ENCODE measurements at places on chromosomes 7 and 10. TPM values are rescaled to one million over a fixed set of nuclear protein-coding genes. Genes with fewer than 3 reads are reported as not detected.

- no peak for DNase-seq
Observed at GRCh38 chr7:76151932-76152331, 49.8 kb upstream of the SRRM3 start.

The MOGAT3 gene
- not detected for total RNA-seq

The COL1A2 gene
- total RNA-seq, result not detected

DNA sequence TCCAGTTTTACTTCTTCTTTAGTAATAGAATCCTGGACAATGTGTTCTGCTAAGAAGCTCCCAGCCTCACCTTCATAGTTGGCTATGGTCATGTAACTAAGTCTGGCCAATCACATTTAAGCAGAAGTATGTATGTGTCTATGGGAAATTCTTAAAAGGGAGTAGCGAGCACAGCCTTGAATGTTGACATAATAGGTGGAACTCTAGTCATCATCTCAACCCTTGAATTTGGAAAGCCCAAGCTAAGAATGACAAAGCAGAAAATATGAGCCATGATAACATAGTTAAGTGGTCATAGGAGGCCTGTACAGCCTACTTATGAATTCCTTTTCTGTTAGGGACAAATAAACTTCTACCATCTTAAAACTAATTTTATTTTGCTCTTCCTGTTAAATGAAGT, 134.1 kb downstream of the MAGI2 start:
- no peak for DNase-seq

DNA sequence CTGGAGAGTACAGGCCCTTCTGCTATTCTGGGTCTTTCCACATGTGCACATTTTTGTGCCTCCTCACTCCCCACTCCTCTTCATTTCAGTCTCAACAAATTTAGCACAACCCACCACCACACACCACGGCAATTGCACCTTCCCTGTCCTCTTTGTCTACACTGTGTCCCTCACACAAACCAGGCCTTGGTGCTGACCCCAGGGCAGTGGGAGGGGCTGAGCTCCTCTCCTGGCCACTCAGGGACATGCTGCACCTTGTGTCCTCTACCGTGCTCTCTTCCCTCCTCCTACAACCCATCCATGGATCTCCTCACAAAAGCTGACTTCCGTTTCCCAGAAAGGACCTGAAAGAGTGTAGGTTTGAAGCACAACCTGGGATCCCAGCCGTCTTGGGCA, 90.9 kb upstream of the IKZF1 start:
- no peak for DNase-seq

DNA sequence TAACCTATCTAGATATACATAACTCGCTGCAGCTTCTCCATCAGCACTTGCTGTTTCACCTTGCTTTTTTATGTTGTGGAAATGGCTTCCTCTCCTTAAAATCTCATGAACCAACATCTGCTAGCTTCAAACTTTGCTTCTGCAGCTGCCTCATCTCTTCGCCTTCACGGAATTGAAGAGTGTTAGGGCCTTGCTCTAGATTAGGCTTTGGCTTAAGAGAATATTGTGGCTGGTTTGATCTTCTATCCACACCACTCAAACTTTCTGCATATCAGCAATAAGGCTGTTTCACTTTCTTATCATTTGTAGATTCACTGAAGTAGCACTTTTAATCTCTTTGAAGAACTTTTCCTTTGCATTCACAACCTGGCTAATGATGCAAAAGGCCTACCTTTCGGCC, 49.2 kb upstream of the AGR3 start:
- no peak for DNase-seq

DNA sequence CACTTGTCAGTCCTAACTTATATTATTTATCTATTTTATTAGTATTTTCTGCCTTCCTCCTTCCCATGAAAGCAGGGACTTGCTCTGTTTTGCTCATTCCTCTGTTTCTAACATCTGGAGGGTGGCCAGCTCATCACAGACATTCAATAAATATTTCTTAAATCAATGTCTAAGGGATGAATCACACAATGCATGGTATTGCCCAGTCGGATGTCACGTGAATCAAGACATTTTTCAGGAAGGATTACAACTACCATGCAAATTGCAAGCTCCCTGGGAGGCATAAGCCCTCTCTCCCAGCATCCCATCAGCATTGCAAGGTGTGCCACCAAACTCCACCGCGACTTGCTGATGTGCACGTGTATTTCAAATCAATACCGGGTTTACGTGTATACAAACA, 146.6 kb upstream of the RNF32 start:
- no peak for DNase-seq

DNA sequence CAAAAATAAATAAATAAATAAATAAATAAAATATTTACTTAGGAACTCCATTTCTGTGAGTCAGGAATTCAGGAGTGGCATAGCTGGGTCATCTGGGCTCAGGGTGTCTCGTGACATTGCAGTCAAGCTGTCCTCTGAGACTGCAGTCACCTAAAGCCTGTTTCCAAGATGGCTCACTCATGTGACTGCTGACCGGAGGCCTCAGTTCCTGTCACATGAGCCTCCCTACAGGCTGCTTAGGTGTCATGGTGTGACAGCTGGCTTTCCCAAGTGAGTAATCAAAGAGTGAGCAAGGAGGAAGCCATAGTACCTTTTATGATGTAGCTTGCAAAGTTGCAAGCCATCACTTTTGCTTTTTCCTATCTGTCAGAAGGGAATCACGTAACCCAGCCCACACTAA, 128.6 kb upstream of the KCTD7 start:
- no peak for DNase-seq

DNA sequence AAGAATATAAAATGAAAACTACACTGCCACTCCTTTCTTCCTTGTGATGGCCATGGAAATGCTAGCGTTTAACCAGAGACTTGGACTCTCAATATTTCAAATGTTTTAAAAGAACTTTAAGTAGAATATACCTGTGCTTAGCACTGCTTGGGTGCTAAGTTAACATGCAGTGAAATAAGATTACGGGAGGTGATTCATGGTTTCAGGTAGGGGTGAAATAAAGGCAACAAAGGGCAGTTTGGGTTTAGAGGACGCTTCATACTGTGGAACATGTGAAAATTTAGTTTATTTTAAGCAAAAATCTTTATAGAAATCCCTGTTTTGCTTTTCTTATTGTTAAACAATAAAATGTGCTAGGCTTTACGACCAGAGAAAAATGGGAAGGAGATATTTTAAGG, 94.0 kb downstream of the PTPRZ1 start:
- no peak for DNase-seq

- no peak for DNase-seq
Observed at GRCh38 chr7:105339404-105340323, 49.1 kb downstream of the SRPK2 start.

The ERVW-1 gene
- total RNA-seq, result not detected

The URGCP gene
- 25.0 TPM for total RNA-seq
